ENCODE measurements at places on chromosomes 16 and 17.

- no peak for DNase-seq
Measured at GRCh38 chr17:79452706-79453105, 158.1 kb downstream of the RBFOX3 start.

DNA sequence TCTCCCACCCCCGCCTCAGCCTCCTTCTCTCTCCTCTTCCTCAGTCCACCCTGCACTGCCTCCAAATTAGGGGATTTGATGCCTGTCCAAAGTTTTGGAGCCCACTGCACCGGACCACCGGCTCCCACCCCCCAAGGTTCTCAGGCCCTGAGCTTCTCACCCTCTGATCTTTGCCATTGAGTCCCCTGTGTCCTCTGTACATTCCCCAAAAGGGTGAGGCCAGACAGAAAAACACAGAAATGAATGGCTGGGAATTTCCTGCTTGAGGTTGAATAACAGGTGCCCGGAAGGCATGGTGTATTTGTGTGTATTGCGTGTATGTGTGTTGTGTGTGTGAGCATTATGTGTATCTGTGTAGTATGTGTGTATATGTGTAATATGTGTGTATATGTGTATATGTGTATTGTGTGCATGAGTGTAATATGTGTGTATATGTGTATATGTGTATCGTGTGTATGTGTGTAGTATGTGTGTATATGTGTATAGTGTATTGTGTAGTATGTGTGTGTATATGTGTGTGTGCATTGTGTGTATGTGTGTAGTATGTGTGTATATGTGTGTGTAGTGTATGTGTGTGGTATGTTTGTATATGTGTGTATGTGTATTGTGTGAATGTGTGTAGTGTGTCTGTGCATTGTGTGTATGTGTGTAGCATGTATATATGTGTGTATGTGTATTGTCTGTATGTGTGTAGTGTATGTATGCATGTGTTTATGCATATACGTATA is 16.0 kb upstream of the CCL17 start:
- no peak for DNase-seq

DNA sequence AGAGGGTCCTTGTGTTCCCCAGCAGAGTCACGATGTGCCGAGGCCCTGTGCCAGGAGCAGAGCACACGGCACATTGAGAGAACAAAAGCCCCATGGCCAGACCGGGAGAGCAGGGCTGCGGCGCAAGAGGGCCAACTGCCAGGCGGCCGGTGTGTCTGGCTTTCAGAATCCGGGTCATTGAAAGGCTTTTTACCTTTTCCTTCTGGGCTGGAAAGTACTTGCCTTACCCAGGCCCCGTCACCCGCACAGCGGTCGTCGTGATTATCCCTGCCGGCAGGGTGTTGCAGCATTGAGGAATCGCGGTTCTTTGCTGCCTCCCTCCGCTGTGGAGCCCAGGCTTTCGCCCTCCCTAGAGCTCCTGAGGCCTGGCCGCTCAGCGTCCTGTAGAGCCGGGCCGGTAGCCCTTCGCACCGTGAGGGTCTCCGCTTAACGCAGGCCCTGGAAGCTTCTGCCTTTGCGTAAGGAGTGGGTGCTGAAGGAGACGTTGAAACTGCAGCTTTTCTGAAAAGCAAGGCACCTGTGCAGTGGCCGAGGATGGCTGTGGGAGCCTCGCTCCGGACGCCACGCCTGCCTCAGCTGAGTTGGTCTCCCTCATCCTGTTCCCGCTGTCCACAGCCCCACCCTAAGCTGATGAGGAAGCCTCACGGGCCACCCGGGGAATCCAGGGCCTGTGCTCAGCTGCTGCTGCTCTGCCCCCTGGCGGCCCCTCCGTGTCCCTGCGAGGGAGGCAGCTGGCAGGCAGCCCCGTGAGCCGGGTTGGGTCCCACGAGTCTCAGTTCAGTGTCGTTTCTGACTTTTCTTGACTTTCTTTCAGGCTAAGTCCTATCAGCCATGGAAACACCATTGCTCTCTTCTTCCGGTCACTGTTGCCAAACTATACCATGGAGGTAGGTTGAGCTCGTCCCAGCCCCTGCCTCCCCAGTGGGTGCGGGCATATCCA is 8.6 kb upstream of the MC1R start:
- DNase-seq = peak; percentile 76

GRCh38 chr17:39801055-39801454 is 63.1 kb downstream of the IKZF3 start:
- no peak for DNase-seq

DNA sequence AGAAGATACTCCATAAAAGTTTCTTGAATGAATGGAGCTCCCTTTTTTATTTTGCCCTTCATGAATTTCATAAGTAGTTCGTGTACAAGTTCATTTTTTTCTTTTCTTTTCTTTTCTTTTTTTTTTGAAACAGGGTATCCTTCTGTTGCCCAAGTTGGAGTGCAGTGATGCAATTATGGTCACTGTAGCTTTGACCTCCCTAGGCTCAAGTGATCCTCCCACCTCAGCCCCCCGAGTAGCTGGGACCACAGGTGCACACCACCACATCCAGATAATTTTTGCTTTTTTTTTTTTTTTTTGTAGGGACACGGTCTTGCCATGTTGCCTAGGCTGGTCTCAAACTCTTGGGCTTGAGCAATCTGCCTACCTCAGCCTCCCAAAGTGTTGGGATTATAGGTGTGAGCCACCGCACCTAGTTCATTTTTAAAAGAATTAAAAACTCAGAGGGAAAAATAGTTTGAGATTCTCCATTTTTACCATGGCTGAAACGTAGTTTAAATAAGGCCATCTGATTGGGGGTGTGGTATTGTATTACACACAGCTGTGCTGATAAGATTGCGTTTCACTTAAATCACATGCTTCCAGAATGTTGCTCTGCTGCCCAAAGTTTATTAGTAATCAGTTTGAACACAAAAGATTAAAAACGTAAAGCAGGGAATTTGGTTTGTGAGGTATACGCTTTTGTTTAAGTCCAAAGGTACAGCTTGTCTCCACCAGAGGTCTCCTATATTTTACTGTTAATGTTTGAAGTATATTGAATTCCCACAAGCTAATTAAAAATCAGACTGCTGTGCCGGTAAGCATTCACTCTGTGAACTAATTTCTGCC is 154.1 kb downstream of the SOCS1 start:
- no peak for DNase-seq

DNA sequence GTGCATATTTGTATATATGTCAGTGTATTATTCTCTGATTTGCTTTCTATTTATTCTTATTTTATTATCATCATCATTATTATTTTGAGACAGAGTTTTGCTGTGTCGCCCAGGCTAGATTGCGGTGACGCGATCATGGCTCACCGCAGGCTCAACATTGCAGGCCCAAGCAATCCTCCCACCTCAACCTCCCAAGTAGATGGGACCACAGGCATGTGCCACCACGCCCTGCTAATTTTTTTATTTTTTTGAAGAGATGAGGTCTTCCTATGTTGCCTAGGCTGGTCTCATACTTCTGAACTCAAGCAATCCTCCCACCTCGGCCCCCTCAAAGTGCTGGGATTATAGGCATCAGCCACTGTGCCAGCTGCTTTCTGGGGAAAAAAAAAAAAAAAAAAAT is 8.4 kb upstream of the ARHGAP17 start:
- no peak for DNase-seq

GRCh38 chr17:73841431-73842060 is 197.3 kb upstream of the SDK2 start:
- DNase-seq = no peak

DNA sequence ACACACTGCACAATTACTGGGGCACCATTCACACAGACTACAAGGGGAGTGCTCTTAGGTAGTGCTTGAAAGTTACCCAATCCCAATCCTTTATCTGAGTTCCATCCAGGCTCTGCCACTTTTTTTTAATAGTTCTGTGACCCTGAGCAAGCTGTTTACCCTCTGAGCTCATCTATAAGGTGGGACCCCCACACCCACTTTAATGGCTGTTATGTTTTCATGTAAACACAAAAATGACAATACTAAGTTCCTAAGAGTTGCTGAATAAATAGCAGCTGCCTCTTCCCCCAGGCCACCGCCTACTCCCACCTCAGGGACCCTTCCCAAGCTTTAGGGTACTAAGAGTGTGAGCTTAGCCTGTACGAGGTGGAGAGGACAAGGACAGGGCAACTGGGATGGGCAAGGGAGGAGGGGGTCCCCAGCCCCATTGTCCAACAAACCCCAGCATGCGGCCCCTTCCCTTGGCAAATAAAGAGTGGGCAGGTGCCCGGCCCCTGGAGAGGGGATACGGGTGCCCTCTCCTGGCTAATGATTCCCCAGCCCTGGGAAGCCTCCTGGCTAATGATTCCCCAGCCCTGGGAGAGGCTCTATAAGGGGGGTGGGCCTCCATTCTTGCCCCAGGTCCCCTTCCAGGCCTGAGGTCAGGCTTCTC is 14.6 kb downstream of the SLC13A2 start:
- DNase-seq = no peak

DNA sequence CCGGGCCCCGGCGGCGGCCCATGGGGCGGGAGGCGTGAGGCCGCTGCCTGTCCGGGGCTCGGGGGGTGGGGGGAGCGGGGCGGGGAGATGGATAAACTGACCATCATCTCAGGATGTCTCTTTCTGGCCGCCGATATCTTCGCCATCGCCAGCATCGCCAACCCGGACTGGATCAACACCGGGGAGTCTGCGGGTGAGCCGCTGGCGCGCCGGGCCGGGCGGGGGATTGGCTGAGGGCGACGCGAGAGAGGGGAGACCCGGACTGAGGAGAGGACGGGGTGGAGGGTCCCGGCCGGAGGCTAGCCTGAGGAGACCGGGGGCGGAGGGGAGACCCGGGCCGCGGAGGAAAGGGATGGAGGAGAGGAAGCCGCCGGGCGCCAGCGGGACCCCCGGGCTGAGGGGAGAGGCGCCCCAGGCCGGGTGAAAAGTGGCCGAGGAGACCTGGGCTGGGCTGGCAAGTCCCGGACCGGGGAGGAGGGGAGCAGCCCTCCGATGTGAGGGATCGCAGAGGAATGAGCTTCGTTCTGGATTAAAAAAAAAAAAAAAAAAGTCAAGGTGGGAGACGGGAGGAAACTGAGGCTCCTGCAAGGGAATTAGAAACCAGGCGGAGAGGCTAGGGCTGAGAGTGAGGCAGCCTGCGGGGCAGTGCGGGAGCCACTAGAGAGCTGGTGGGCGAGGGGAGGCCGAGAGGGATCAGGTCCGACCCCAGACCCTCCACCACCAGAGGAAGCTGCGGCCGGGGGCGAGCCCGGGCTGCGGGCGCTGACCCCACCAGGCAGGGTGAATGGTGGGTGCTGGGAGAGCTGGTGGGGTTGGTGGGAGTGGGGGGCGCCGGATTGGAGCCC is 526 bp downstream of the MOSMO start:
- DNase-seq = no peak

DNA sequence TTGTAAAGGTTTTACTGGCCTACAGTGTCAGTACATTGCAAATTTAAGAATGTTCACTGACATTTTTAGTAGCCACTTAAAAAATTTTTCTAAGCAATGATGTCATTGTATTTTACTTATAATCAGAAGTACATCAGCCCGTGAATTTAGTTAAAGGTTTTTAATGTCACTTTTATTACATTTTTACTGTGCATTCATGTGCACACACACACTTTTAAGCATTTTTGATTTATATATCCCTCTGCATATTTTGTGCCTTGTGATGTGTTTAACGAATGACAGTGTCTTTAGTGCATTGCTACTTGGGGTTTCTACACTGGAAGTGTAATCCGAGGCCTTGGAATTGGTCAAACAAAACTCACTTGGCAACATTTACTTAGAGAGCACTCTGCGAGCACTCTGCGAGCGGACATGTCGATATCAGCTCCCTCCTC is 190.4 kb downstream of the WWOX start:
- DNase-seq = no peak

- no peak for DNase-seq
Measured at GRCh38 chr16:1006781-1007180, 25.2 kb downstream of the SOX8 start.

DNA sequence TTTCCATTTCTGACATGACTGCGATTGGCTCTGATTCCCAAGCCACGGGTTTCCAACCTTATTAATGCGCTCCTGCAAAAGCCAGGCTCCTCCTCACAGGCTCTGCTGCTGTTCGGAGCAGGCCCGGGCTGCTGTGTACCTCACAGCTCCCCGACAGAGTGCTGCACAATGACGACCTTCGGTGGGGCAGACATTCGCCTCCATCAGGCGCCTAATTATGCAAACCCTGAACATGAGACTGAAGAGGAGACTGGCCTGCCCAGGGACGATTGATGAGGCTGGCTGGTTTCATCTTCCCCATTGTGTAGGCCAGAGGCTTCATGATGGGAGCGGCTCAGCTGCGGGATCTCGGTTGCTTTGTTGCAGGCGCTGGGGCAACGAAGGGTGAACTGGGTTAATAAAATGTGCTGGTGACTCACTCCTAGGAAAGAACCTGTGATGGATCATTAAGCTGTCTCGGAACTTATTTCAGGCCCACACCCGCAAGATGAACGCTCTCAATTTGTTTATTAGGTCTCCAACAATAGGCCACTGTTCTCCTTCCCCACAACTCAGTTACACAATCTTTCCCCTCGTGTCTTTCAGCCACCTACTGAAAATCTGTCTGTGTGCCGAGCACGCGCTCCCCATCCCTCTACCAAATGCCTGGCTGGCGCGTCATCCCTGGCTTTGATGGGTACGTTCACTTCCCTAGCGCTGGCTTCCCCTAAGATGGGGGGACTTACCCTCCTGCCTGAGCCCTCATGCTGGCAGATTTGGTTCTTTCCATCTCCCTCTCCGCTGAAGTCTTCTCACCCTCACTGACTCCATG is 27.2 kb upstream of the TOB1 start:
- peak; percentile 78 for DNase-seq

DNA sequence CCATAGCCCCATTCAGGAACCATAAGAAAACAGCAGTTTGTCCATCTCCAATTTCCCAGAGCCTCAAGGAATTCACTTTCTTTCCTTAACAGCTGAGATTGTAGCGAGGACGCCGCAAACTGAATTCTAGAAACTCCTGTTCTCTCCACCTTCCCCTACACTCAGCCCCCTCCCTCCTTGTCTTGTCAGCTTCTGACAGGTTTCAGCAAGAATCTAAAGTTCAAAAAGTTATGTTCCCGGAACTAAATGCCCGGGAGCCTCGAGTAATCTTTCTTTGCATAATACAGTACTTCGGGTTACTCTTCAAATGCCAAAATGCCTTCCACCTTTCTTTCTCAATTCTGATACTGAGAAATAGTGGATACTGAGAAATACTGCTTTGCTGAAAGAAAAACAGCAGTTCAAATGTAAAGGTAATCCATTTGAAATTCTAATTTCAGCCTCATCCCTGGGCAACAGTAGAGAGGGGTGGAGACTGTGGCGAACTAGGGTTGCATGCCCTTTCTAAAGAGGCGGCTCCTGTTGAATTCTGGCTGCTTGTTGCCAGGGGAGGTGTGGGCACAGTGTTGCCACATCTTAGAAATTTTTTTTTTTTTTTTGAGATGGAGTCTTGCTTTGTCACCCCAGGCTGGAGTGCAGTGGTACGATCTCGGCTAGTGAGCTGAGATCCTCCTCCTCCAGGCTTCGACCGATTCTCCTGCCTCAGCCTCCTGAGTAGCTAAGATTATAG is 63.5 kb upstream of the USP7 start:
- no peak for DNase-seq

GRCh38 chr17:64073771-64074703 is 53.6 kb upstream of the ICAM2 start:
- no peak for DNase-seq

- DNase-seq = no peak
Measured at GRCh38 chr17:48177816-48178215, 70.2 kb downstream of the SNX11 start.
